ENCODE measurements at places on chromosomes 12 and 14. TPM values are rescaled to one million over a fixed set of nuclear protein-coding genes. Genes with fewer than 3 reads are reported as not detected.
A peak's percentile ranks its signal among the peaks of the same experiment; 100 is the strongest.

DNA sequence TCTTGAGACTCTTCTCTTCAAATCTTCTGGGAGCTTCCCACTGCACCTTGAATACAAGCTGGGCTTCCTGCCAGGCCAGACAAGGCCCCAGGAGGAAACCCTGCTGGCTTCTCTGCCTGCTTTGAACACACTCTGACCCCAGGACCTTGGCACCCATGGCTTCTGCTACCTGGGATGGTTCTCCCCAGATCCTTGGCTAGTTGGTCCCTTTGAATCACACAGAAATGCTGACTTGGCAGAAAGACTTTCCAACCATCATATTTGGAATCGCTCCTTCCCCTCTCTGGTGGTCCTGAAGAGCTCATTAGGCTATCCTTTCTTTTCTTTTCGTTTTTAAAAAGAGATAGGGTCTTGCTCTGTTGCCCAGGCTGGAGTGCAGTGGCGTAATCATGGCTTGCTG lies 132.7 kb downstream of the RBM19 start:
- no peak for DNase-seq
- peaks cover 18% of the 10 kb centered on the region for H3K27me3 ChIP-seq
- H3K27ac ChIP-seq = no peak overlapping the region
- H3K4me3 ChIP-seq = no peak overlapping the region
- H3K36me3 ChIP-seq = peaks cover 1% of the 10 kb centered on the region
- H3K4me1 ChIP-seq = peaks cover 10% of the 10 kb centered on the region

GRCh38 chr14:32009221-32009975 lies 67.7 kb upstream of the ARHGAP5 start:
- no peak overlapping the region for H3K4me3 ChIP-seq
- H3K36me3 ChIP-seq = no peaks in the 10 kb centered on the region
- DNase-seq = no peak
- no peaks in the 10 kb centered on the region for H3K27me3 ChIP-seq
- H3K4me1 ChIP-seq = peaks cover 35% of the 10 kb centered on the region
- no peak overlapping the region for H3K27ac ChIP-seq

- peaks cover 8% of the 10 kb centered on the region for H3K4me1 ChIP-seq
- H3K27ac ChIP-seq = no peak overlapping the region
- no peak for DNase-seq
- no peak overlapping the region for H3K4me3 ChIP-seq
- peaks cover 2% of the 10 kb centered on the region for H3K36me3 ChIP-seq
Measured at GRCh38 chr12:77553976-77554619, 276.6 kb upstream of the NAV3 start.

DNA sequence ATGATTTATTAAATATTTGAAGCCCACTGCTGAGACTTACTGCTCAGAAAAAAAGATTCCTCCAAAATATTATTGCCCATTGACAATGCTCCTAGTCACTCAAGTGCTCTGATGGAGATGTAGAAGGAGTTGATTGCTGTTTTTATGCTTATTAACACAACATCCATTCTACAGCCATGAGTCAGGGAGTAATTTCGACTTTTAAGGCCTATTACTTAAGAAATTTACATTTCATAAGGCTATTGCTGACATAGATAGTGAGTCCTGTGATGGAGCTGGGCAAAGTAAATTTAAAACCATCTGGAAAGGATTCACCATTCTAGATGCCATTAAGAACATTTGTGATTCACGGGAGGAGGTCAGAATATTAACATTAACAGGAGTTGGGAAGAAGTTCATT lies 5.2 kb downstream of the KCNJ8 start:
- no peaks in the 10 kb centered on the region for H3K36me3 ChIP-seq
- H3K4me3 ChIP-seq = no peak overlapping the region
- H3K4me1 ChIP-seq = peaks cover 2% of the 10 kb centered on the region
- H3K27me3 ChIP-seq = peaks cover 22% of the 10 kb centered on the region
- no peak for DNase-seq

GRCh38 chr14:92144708-92145107 lies 22.9 kb downstream of the CPSF2 start:
- H3K36me3 ChIP-seq = peaks cover 30% of the 10 kb centered on the region
- H3K4me3 ChIP-seq = no peak overlapping the region
- H3K27me3 ChIP-seq = no peaks in the 10 kb centered on the region
- no peaks in the 10 kb centered on the region for H3K4me1 ChIP-seq
- H3K27ac ChIP-seq = no peak overlapping the region

DNA sequence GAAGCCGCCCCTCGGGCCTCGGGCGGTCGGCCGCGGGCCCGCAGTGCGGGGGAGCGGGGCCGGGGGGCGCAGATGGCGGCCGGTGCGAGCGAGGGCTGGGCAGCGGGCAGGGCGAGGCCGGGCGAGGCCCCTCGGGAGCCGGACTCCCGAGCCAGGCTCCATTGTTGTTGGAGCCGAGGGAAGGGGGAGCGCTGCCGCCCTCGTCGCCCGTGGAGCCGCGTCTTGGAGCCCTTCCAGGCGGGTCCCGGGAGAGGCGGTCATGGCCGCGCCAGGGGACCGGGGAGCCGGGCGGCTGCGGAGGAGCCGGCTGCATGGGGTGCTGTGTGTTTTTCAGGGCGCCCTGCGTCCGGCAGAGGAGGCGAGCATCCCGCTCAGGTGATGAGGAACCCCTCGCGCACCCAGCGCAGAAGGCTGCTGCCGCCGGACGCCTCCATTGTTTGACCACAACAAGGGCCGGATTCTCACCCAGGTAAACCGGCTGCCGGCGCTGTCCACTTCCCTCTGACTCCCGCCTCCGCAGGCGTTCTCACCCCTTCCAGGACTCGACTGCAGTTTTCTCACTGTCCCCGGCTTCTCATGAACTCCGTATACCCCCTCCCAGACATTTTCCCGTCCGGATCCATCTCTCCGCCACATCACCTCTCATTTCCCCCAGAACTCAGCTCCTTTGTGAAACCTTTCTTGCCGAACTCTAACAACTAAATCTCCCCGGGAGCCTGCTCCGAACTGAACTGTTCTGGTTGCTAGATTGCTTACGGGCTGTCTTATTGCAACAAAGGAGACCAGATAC lies 732 bp downstream of the ZNF664 start:
- peak; percentile 41 for DNase-seq
- H3K27ac ChIP-seq = peak overlapping the region; percentile 97
- peaks cover 35% of the 10 kb centered on the region for H3K4me1 ChIP-seq
- no peaks in the 10 kb centered on the region for H3K27me3 ChIP-seq

DNA sequence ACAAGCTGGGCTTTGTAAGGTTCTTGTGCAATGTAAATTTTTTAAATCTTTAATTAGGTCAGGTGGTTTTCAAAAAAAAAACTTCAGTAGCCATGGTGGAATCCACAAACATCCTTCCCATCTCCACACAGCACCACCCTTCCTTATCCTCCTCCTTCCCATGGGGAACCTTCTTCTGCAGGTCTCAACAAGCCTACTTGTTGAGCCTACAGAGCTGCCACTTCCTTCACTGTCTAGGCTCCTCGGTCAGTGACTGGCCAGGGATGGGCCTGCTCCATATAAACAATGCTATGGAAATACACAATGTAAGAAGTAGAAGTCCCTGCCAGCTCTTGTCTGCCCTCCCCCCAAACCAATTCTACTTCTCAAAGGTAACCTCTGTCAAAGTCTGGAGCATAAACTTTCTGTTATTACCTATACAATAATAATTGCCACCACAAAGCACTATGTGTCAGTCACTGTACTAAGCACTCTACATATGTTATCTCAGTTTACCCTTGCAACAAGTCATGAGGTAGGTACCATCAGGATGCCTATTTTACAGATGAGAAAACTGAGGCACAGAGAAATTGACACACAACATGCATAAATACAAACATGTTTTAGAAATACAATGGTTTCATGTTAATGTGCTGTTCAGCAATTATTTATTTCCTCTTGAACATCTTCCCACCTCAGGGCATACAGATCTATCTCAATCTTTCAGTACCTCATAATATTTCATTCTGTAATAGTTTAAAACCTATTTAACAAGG lies 17.4 kb downstream of the LIMA1 start:
- H3K27ac ChIP-seq = no peak overlapping the region
- no peaks in the 10 kb centered on the region for H3K27me3 ChIP-seq
- H3K4me3 ChIP-seq = no peak overlapping the region
- H3K4me1 ChIP-seq = peaks cover under 1% of the 10 kb centered on the region
- no peak for DNase-seq

The KERA gene
- total RNA-seq = not detected

DNA sequence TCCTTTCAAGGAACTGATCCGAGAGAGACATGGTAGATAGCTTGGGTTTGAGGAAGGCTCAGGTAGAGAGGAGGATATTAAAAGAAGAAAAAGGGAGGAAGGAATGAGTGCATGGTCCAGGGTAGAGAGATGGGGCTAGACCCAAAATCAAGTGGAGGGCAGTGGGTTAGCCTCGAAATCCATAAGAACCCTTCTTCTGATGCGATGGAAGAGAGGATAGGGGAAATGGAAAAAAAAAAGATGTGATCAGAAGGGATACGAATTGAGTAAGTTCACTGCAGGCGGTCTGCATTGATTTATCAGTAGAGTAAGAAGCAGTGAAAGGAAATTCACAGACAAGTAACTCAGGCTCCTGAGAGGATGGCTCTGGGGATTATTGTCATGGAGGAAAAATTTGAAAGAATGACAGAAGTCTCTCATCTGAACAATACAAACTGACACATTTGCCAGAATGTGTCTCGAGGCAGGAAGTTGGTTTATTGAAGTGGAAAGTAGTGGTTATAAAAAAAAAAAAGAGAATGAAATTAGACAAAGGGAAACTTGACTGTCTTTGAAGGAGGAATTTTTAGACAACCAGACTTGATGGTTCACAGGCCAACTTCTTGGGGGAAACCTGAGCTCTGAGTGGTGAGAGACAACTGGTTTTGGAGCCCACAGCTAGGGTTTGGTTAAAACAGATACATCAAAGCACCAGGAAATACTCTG lies 10.2 kb downstream of the PPFIBP1 start:
- H3K4me1 ChIP-seq = peaks cover 5% of the 10 kb centered on the region
- H3K27ac ChIP-seq = no peak overlapping the region
- no peak for DNase-seq
- peaks cover 23% of the 10 kb centered on the region for H3K36me3 ChIP-seq

DNA sequence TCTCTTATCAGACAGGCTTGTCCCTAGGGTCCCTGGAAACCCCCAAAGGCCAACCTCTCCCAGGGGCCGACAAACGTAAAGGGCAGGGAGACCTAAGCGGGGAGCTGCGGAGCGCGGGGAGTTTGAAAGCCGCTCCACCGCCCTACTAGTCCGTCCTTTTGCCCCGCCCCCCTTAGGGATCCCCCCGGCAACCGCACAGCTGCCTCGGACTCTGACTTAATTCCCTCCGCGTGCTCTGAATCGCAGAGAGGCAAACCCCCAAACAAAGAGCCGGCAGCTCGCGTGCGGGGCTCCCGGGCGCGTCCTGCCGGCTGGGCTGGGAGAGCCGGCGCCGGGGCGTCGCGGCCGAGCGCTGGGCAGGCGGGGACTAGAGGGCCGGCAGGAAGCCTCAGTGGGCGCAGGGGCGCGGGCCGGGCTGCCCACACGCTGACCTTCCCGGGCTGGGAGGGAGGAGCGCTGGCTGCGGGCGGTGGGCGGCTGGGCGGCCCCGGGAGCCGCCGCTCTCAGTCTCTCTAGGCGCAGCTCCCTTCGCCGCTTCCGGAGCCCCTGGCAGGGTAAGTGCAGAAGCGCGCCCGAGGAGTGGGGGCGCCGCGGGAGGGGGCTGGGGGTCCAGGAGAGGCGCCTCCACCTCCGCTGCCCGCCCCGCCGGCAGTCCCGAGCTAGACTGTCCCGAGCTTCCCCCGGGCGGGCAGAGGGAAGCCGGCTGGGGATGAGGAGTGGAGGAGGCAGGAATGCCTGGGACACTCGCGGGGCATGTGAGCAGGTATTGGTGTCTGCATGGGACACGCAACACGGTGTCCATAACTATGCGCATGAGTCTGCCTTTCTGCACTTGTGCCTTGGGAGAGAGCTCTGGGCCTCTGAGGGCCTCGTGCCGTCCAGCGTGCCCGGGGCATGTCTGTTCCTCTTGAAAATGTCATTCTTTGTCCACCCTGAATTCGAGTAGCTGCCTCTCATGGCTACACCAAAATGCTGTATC lies at the start of gene TSPAN11:
TSPAN11 (plus strand) TSS at position 506 of the 979 bp plus-strand sequence. CDS start 27,244 bp downstream, outside the sequence.
- DNase-seq = peak; percentile 71
- H3K4me3 ChIP-seq = peak within 1 kb of the TSS; percentile 71
- no peaks in the 10 kb centered on the region for H3K36me3 ChIP-seq
- peaks cover 57% of the 10 kb centered on the region for H3K27me3 ChIP-seq
- peaks cover 13% of the 10 kb centered on the region for H3K4me1 ChIP-seq

- no peak overlapping the region for H3K27ac ChIP-seq
- H3K27me3 ChIP-seq = peaks cover 16% of the 10 kb centered on the region
- H3K36me3 ChIP-seq = no peaks in the 10 kb centered on the region
- DNase-seq = no peak
Measured at GRCh38 chr12:27517546-27517945, 6.5 kb upstream of the PPFIBP1 start.

GRCh38 chr12:85575120-85576096 lies 260.8 kb downstream of the RASSF9 start:
- H3K27ac ChIP-seq = no peak overlapping the region
- H3K4me1 ChIP-seq = peaks cover 3% of the 10 kb centered on the region
- no peak overlapping the region for H3K4me3 ChIP-seq
- H3K36me3 ChIP-seq = no peaks in the 10 kb centered on the region
- DNase-seq = no peak

DNA sequence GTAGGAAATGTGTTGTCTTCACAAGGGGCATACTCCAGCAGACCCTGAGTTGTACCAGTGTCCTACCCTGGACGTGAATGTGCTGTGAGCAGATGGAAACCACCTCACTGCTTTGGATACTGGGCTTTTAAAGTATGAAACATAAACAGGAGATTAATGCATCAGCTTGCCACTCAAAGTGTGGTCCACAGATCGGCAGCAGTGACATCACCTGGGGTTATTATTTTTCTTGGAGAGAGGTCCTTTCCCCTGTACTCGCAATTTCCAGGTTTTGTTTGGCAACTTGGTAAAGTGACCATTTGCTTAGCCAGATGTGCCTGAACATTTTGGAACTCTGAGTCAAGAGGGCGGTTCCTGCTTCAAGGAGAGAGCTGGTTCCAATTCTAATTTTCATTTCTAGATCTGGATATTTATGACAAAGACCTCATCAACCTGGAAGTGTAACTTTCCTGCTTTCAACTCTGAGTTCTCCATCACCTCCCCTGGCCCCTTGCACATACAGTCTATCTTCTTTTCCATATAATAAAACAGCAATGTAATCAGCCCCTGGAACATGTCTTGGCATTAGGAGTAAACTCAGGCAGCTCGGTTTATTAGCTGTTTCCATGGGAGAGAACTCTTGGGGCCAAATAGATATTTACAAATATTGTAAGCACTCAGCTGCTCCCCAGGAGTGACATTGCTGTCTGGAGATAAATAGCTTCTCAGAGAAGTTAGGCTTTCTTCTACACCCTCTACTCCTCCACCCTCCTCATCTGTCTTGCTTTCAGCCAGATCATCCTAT lies 237.0 kb upstream of the TBX3 start:
- H3K4me3 ChIP-seq = no peak overlapping the region
- H3K4me1 ChIP-seq = peaks cover 13% of the 10 kb centered on the region
- no peak for DNase-seq
- peaks cover 34% of the 10 kb centered on the region for H3K27me3 ChIP-seq
- no peak overlapping the region for H3K27ac ChIP-seq

Measured in progenitor cell of endocrine pancreas (in vitro differentiated cells).